ENCODE measurements at places on chromosomes 1 and 21.

- no peak for DNase-seq
These were observed 5.7 kb upstream of the SOAT1 start for GRCh38 chr1:179287946-179288345.

DNA sequence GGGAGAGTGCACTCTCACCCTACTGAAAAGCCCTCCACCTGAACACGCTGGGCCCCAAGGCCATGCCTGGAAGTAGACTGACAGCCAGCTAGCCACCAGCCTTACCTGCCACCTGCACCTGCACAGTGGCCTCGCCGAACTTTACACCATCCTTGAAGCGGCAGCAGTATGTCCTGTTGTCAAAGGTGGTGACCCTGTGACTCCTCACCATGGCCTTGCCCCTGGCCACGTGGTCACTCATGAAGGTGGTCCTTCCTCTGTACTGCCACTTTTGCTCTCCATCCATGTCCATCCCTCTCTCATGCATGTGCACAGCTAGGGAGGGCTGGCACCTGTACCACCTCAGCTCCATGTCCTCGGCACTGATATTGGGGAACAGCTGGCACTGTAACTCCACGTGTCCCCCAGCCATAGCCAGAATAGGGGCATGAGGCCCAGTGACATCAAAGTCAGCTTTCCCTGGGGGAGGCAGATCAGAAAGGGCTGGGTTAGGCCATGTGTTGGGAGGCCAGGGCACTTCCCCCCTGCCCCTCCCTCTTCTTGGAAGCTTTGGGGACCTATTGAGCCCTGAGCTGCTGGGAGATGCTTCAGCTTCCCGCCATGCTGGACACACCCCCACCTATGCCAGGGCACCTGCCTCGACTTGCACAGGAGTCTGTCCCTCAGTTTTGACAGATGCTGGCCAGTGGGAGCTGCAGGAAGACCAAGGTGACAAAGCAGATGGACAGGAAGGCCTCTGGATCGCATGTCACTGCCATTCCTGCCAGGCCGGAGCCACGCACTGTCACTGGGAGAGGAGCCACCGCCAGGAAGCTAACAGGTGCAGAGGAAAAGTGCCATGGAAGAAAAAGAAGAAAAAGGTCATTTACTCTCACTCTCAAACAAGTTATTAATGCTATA, 24.6 kb downstream of the RNF187 start:
- no peak for DNase-seq

DNA sequence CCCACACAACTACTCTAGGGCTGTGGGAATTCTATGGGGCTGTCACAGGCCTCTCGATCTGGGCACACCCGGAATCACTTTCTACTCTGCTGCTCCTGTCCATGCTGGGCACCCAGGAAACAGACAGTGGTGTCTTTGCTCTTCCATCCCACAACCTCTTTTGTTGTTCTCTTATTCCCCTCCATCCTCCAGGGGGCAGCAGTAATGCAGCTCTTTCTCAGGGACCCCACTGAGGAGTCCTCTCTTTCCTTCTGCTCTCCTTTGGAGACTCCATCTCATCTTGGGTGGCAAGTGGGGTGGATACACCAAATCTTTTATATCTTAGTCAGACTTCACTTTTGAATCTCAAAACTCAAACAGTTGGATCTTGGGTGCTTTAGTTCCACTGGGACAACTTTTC, 206.3 kb downstream of the HS2ST1 start:
- DNase-seq, result peak; percentile 1

DNA sequence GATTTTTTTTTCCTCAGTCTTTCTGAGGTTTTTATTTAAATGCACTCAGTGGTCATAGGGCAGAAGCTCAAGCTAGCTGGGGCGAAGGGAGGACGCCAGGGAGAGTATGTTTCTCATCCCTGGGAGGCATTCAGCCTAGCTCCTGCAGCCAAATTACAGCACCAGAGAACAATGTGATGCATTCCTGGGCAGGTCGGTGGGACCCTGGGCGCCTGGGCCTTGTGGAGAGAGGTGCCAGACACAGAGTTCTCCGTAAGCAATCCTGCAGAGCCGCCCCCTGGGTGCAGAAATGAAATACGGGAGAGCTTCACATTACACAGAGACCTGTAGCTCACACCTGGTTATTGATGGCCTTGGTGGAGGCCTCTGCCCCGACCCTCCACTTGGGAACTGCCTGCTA, 15.5 kb downstream of the WNT2B start:
- no peak for DNase-seq

- DNase-seq, result no peak
These were observed 1.1 kb downstream of the C2CD2 start for GRCh38 chr21:41952568-41953248.

DNA sequence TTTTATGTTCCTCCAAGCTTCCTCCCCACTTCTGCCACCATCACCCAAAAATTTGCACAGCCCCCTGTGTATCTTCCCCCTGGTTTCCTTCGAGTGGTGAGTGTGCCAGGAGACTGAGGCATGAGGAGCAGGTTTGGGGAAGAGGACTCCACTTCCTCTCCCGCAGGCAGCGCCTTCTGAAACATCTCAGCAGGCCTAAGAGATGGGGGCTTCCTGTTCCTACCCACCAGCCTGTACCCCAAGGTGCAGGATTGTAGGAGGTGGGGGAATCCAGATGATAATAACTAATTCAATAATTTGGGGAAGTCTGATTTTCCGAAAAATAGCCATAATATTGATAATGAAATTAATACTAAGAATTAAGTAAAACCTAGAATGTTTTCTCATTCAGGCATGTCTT, 62.4 kb downstream of the RHBG start:
- no peak for DNase-seq

- DNase-seq, result peak; percentile 18
These were observed 8.0 kb downstream of the OSBPL9 start for GRCh38 chr1:51624855-51625254.

GRCh38 chr1:241976229-241976628, 18.7 kb downstream of the BECN2 start:
- no peak for DNase-seq

GRCh38 chr1:31717341-31717740, 13.5 kb upstream of the COL16A1 start:
- DNase-seq, result no peak

GRCh38 chr1:230125640-230126528, 58.8 kb downstream of the GALNT2 start:
- no peak for DNase-seq

- no peak for DNase-seq
These were observed 2.6 kb downstream of the CTSS start for GRCh38 chr1:150763018-150763417.

DNA sequence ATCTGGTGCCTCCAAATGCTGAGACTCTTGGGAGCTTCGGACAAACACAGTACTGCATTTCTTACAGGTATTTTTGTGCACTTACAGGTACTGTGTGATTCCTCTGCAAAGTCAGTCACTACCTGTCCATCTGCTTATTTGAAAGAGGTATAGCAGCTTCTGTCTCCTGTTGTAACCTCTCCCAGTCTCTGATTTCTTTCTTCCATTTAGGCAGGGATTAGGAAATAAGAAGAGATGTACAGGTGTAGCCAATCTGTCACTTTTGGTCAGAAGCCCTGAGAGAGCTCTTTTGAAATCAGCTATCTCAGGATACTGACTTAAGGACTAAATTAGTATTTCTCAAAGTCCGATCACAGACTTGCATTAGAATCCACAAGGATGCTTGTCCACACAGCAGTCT, 54.0 kb downstream of the AKT3 start:
- no peak for DNase-seq

DNA sequence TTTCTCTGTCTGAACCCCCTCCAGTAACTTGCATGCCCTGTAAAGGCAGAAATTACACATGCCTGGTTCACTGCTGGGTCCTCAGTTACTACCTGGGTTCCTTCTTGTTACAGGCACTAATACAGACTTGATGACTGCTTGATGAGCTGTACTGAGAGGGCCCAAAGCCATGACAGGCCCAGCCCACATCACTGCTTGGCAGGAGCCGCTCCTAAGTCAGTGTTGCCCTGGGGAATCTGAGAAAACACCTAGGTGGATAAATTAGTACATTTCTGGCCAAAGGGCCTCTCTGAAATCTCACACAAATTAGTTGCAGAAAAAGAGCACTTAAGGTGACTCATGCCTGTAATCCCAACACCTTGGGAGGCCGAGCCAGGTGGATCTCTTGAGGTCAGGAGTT, 37.8 kb upstream of the IRF2BP2 start:
- no peak for DNase-seq

DNA sequence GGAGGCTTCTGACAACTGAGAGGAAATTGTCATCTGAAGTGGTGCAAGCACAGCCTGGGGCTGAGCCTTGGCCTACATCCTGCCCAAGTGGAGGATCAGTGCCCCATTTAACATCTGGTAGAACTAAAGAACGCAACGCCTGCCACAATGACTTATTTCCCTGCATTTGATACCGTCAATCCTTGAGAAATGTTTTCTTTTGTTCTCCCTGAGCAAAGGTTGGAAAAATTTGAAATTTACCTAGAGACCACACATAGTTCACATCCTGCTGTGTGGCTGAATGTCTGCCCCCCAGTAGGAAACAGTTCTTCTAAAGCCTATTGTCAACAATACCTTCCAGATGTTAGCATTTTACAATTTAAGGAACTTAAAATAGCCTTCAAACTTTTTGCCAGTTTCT, 5.6 kb upstream of the RGS4 start:
- no peak for DNase-seq

DNA sequence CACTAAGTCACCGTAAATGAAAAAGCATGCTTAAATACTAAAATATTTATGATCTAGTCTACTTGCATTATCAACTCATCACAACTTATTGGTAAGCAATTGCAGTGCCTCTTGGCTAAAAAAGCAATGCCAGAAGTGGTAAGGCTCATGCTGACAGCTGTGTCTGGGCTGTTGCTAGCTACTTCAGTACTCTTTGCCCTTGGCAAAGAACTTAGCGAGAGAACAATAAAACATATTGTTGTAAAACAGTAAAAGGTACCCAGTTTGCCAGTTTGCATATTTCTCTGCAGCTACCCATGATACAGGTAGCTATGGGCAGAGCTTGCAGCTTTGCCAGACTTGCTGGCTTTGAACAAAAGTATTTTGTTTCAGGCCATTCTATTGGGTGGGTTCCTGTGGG, 73.1 kb downstream of the ATP6V1G3 start:
- no peak for DNase-seq
